ENCODE measurements at places on chromosomes 3 and 15.

GRCh38 chr3:15703346-15703745, 94.4 kb downstream of the ANKRD28 start:
- no peak for DNase-seq

- DNase-seq: no peak
These were observed 368.6 kb upstream of the C2CD4B start for GRCh38 chr15:62533687-62534086.

- DNase-seq: no peak
These were observed 27.8 kb upstream of the TFG start for GRCh38 chr3:100681496-100681895.

DNA sequence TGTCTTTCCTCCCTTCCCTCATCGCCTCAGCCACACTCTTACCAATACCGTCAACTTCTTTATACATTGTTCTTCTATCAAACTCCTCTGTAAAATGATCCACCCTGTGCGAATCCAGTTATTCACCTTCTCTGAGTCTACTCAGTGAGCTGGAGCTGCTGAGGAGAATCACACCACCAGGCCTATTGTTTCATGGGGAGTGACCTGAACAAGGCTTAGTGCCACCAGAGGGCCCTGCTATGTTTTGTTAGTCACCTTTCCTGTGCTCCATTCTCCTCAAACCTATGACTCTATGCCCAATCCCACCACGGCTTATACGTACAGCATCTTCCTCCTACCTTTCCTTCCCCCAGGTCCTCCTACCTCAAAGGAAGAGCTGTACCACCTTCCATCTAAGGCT, 50.4 kb upstream of the MED12L start:
- no peak for DNase-seq

GRCh38 chr15:93058904-93059427, 30.0 kb downstream of the RGMA start:
- no peak for DNase-seq

- DNase-seq: no peak
These were observed 85.4 kb upstream of the TLE3 start for GRCh38 chr15:70182858-70183695.

GRCh38 chr15:22903961-22904534, 65.6 kb downstream of the NIPA2 start:
- DNase-seq: no peak

DNA sequence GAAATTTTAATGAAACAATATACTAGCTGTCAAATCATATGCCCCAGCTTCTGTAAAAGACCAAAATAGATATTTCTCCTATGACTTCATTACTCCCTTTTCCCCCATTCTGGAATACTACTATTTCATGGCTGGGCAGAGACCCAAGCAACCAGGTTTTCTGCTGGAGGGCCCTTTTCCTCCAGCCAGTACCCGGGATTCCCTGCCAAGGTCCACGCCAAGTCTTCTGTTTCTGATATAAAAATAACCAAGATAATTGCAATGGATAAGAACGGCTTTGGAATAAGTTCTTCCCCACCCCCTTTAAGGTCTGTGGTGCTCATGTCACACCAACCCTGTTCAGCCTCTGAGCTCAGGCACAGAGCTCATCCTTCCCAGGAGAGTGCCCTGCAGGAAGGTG, 17.2 kb upstream of the NMNAT3 start:
- no peak for DNase-seq

DNA sequence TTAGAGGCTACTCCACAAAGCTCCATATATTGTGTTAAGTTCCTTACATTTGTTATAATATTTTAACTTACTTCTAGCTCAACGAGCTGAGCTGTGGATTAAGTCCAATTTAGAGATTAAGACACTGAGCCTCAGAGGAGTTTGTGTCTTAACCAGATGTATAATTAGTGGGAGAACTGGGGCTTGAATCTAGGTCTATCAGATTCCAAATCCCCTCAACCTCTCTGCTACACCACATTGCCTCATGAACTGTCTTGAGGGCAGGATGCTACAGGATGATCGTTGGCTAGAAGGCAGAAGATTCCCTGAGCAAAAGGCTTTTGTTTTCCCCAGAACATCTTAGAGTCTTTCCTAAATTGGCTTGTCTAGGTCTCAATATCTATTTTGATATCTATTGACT, 890.8 kb downstream of the NAALADL2 start:
- DNase-seq: no peak

Data from GM12864 (cell line).